ENCODE measurements at places on chromosomes 6 and 20.

GRCh38 chr6:161168281-161168891 lies 105.5 kb downstream of the AGPAT4 start:
- no peak for DNase-seq

DNA sequence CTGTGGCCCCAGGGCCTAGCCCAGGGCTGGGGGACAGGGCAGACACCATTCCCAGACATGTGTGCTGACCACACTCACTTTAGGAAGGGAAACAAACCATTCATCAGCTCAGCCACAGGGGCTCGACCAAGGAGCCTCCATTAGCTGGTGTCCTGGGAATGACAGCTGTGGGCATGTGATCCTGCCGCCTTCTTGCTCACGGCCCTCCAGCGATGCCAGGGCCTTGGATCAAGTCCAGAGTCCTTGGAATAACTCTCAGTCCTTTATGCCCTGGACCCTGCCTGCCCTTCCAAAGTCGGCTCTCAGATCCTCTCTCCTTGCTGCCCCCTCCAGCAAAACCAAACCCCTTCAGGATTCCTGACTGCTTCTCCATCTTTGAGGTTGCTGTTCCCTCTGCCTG lies 165.0 kb upstream of the RNF24 start:
- DNase-seq = no peak

DNA sequence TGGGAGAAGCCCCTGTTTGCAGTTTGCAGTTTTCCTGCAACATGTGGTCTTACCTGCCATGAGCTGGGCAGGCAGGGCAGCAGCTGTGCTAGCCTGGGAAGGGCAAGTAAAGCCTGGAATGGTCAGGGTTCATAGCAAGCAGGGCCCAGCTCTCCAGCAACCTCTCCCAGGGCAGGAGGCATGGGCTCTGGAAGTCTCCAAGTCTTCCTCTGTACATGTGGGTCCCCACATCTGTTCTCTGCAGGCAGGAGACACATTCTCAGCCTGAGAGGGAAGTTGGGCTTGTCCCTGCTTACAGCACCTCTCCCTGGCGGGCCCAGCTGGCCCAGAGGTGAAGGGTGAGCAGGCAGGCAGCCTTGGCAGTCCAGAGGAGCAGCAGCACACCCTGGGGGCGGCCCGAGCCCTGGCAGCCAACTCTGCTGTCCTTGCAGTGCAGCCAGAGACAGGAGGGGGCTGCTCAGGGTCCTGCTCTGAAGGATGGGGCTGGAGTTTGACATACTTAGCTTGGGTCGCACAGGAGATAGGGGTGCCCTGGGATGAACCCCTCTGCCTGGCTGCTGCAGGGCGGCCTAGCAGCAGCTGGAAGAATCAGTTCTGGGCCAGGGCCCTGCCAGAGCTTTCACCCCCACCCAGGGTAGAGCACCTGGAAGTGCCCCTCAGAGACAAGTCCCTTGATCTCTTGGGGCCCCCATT lies 176.0 kb downstream of the MRPL14 start:
- DNase-seq = no peak

- no peak for DNase-seq
Measured at GRCh38 chr6:120918137-120918536, 416.1 kb downstream of the TBC1D32 start.

- no peak for DNase-seq
Measured at GRCh38 chr6:129596522-129596921, 113.5 kb downstream of the ARHGAP18 start.

GRCh38 chr6:134628154-134628553 lies 310.2 kb upstream of the SGK1 start:
- no peak for DNase-seq

DNA sequence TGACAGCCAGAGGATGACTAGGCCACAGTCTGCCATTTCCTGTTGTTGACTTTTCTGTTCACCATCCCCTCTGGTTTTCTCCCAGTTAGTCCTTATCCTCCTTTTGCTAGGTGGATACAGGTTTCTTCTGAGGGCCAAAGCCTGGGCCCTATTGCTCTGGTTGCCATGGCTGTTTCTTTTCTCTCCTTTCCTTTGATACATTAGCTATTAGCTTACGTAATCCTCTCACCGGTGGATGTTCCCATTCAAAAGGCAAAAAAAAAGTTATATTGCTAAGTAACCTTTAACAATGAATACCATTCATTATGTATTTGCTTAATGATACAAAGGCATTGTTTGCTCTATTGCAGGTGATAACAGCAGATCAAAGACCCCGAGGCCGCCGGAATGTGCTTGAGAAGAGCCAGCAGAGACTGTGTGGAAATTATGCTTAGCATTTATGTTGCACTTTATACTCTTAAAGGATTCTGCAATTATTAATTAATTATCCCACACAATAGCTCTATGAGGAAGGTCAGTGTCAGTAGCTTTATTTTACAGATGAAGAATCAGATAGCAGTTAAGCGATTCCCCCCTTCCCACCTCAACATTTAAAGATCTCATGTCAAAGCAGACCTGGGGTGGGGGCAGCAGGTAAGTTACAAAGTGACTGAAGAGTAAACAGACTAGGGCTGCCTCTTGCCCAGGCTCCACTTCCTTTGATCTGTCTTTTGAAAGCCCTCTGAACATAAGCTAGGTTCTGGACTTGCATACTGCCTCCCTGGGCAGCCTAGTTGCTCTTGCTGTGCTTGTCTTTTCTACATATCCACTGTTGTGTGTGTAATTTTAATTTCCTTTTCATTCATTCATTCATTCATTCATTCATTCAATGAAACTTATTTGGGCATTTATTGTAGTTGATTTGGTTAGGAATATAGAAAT lies 14.5 kb upstream of the TFB1M start:
- no peak for DNase-seq

DNA sequence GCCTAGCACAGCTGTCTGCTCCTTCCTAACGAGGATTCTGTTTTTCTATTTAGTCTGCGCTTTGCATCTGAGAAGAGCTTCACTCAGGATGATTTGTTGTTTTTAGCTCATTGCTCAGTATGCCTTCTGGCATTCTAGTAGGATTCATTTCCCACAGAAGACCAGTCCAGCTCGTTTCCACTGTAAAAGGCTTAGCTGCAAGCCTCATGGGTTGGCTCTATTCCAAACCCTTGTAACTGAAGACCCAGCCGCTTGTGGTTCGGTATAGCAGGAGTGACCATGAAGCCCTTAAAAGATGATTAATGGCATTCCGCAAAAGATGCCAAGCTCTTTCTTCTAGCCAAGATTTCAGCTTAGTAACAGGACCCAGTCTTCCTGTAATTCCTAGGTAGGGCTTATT lies 7.2 kb downstream of the ADGRF1 start:
- DNase-seq = no peak

GRCh38 chr6:35543459-35544193 lies 30.9 kb upstream of the TULP1 start:
- DNase-seq = no peak

DNA sequence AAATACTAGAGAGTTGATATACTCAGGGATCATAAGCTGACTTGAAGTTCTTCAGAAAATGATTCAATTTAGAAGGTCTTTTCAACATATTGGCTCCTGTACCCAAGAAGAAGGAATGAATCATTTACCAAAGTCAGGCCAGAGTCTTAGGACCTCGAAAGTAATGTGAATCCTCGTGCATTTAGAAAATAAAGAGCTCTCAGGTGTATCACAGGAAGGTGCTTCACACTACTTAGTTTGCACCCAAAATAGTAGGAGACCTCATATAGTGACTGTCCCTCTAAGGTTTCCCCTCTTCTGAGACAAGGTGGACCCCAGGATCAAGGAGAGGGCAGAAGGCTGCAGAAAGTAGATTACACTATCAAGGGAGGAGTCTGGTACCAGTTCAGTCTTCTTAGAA lies 71.8 kb downstream of the F13A1 start:
- DNase-seq = no peak

GRCh38 chr6:68747110-68747790 lies 112.2 kb downstream of the ADGRB3 start:
- DNase-seq = no peak

GRCh38 chr6:32814145-32814544 lies 2.7 kb downstream of the HLA-DOB start:
- no peak for DNase-seq

GRCh38 chr20:21265261-21266190 lies 37.6 kb upstream of the XRN2 start:
- no peak for DNase-seq

DNA sequence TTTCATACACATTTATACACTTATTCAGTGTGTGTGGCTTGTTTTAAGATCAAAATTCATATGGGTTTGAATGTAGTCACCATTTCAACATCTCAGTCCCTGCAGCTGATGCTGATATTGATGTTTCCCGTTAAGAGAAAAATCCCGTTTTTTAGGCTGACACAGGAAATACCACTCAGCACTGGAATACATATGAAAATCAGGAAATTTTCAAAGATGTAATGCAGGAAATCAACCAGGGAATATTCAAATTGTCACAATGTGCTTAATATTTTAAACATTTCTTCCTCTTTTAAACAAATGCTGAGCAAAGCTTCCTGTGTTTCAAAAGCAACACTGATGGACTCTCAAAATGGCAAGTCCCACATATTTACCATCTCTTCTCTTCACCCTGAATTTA lies 94.5 kb upstream of the MARCKS start:
- no peak for DNase-seq

DNA sequence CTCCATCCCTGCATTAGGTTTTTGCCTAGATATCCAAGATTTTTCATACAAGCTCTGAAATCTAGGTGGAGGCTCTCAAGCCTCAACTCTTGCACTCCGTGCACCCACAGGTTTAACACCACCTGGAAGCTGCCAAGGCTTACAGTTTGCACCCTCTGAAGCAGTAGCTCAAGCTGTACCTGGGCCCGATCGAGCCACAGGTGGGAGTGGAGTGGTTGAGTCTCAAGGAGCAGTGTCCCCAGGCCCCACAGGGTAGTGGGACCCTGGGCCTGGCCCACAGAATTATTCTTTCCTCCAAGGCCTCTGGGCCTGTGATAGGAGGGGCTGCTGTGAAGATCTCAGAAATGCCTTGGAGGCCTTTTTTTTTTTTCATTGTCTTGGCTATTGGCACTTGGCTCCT lies 973.5 kb upstream of the MAP3K7 start:
- no peak for DNase-seq

- DNase-seq = no peak
Measured at GRCh38 chr6:78911218-78911940, 44.0 kb downstream of the IRAK1BP1 start.

DNA sequence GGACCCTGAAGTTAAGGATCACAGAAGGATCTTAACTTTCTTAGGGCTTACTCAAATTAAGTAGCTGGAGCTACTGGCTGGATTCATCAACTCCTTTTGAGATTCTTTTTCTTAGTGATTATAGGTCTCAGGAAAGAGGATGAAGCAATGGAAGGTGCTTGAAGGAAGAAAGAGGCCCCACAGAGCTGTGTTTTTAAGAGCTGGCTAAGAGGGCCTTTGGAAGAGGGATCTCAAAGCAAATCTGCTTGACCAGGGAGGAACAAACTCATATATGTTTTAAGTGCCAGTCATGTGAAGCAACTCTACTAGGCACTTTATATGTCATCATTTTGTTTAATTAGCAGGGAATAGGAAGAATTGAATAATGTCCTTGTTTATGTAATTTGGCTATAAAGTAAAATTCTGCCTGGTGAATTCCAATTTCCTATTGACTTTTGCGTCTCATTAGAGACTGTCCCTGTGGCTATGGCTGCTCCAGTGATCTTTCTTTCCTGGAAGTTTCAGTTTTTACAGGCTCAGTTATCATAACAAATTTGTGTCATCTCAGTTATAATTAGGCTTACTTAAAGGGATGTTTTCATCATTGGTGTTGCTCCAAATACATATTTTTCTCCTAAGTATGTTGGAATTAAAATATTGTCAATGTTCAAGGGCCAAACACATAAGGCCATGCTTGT lies 222.8 kb upstream of the CITED2 start:
- no peak for DNase-seq

GRCh38 chr6:79546186-79546585 lies 9.0 kb upstream of the LCA5 start:
- no peak for DNase-seq

GRCh38 chr20:11719153-11719552 lies 198.5 kb upstream of the BTBD3 start:
- no peak for DNase-seq

DNA sequence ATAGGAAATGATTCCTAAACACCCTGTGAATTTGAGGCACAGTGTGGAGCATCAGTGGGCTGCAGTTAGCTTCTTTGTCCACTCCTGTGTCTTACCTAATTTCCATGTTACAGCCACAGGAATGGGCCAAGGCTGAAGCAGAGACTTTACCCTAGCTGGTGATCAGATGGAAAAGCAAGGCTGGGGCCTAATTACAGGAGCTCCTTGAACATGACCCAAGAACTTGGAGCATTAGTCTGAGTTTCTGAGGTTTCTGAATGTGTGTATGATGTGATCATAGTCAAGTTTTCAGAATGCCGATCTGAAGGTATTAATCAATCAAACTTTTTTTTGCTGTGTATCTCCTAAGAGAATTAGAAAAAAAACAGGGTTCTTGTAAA lies 18.0 kb downstream of the HECA start:
- no peak for DNase-seq

DNA sequence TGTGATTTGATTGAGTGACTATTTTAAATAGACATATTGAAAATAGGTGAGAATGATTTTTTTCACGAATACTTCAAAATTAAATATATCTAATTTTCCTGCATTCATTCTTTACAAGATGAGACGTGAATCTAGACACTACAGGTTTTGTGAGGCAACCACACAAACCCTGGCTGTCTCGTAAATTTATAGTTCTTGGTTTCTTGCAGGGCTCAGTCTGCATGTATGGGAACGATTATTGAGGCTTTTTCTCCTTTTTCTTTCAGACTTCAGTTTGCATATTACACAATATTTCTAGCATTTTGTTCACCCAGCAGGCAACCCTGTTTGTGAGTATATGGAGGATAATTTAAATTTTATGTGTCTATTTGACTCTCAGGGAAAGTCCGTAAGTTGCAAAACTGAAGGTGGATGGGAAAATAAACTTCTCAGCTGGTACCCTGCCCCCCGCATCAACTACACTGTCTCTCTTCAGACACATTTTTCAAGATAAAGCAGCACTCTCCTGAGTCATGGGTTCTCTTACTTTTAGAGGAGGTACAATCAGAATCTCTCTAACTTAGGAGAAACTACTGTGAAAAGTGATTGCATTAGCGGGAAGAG lies 1349.3 kb downstream of the GRIK2 start:
- no peak for DNase-seq

GRCh38 chr6:131393433-131393832 lies 179.6 kb upstream of the ARG1 start:
- DNase-seq = no peak

GRCh38 chr20:53716395-53716794 lies 122.8 kb upstream of the ZNF217 start:
- DNase-seq = no peak

- DNase-seq = no peak
Measured at GRCh38 chr6:38978139-38978704, 70.4 kb upstream of the GLP1R start.

DNA sequence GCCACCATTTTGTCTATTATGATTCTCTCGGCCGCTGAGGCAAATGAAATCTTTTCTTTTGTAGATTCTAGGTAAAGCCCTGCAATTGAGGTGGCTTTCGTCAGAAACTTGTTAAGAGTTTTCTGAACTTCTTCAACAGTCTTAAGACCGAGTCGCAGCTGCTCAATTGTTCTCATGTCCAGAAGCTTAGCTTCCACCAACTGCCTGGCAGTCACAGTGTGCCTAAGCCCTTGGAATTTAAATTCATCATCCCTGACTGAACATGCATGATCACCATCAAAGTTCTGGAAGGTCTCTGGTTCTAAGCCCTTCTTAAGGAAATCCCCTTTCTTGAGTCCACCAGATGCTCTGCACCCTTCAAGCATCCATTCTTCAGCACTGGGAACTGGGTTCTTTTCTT lies 25.7 kb downstream of the DST start:
- no peak for DNase-seq
